ENCODE measurements at places on chromosomes 7 and 10.

- DNase-seq, result no peak
Measured at GRCh38 chr10:1475098-1475591, 262.2 kb downstream of the ADARB2 start.

GRCh38 chr7:47967123-47967522 lies 12.3 kb downstream of the HUS1 start:
- no peak for DNase-seq

DNA sequence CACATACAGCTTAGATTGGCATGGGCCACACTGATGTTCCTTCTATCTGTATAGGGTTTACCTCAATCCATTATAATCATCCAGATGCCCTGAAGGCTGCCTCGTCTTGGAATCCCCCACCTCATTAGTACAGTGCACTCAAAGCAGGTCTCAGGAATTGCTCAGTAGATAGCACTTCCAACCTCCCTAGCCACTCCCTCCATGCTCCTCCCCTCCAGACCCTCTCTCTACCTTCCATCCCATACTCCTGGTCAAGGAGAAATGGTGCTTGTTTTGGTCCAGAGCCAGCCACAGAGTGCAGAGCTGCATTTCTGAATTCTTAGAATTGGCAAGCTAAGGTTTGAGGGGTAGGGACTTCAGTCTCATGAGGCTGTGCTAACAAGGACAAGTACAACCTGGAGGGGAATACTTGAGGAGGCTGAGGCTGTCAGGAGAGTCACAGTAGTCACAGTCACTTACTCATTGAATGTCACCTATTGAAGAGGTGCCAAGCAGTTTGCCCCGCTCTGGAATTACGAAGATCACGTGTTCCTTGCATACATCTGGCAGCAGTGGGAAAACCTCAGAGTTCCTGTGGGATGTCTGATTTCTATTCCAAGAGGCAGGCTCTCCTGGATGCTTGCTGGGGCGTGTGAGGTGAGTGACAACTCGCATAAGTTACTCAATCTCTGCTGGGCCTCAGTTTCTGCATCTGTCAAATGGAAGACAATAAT lies 60.7 kb upstream of the ZNF746 start:
- DNase-seq, result no peak

GRCh38 chr7:55591282-55591931 lies 19.1 kb upstream of the VOPP1 start:
- no peak for DNase-seq

DNA sequence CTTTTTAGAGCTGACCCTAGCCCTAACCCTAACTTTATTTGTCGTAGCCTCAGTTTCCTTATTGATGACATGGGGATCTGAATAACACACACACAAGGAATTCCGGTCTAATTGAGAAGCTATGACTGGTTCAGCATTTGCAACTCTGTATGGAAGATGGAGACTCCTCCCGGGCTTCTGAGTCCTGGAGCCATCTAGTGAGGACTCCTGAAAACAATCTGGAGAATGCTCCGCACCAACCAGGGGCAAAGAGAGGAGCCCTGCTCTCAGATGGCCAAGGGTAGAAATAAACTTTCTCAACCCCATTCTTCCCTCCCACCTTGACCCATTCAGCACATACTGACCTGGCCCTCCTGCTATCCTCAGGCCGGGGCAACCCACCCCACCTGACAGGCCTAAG lies 26.4 kb downstream of the MBL2 start:
- DNase-seq, result no peak

- no peak for DNase-seq
Measured at GRCh38 chr7:2157473-2158279, 75.1 kb downstream of the MAD1L1 start.

GRCh38 chr10:29575098-29575455 lies 59.7 kb downstream of the SVIL start:
- no peak for DNase-seq

DNA sequence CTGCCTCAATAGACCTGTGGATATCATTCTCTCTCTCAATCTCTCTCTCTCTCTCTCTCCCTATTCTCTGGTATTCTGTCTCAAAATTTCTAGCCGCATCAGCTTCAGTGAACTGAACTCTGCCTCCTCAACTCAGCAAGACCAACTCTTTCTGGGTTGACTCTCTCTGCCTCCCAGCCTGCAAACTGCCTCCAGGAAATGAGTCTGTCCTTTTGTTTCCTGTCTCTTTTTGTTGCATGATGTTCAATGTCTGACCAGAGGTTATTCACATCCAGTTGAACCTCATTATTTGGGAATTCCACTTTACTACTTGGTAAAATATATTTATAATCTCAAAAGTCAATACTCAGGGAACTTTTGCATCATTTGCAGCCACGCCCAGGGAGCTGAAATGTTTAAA lies 682.7 kb upstream of the FZD8 start:
- no peak for DNase-seq

DNA sequence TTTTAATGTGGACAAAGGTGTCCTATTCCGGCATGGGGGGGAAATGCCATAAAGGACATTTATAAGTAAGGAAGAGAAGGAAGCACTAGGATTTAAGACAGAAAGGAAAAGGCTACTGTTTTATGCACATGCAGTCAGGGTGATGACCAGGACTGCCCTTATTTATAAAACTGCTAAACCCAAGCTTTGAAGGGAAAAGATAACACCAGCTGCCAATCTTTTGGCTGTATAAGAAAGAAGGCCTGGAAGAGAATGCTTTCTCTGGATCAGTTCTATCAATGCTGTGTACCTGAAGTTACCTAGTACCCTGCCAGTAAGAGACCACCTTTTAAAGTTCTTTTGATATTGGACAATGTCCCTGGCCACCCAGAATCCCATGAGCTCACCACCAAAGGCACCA lies 59.2 kb downstream of the MINDY3 start:
- no peak for DNase-seq

GRCh38 chr7:23467806-23468525 lies 2.3 kb downstream of the IGF2BP3 start:
- peak; percentile 11 for DNase-seq

GRCh38 chr7:82105463-82105862 lies 335.6 kb upstream of the HGF start:
- no peak for DNase-seq

- DNase-seq, result no peak
Measured at GRCh38 chr7:2873686-2874551, 29.8 kb upstream of the GNA12 start.

GRCh38 chr10:83367036-83367435 lies 772.3 kb upstream of the GHITM start:
- no peak for DNase-seq

- no peak for DNase-seq
Measured at GRCh38 chr10:98610836-98611235, 164.1 kb upstream of the HPS1 start.

- DNase-seq, result no peak
Measured at GRCh38 chr7:75017832-75018231, 53.3 kb downstream of the CASTOR2 start.

- DNase-seq, result no peak
Measured at GRCh38 chr7:147535701-147536111, 1054.9 kb upstream of the C7orf33 start.

DNA sequence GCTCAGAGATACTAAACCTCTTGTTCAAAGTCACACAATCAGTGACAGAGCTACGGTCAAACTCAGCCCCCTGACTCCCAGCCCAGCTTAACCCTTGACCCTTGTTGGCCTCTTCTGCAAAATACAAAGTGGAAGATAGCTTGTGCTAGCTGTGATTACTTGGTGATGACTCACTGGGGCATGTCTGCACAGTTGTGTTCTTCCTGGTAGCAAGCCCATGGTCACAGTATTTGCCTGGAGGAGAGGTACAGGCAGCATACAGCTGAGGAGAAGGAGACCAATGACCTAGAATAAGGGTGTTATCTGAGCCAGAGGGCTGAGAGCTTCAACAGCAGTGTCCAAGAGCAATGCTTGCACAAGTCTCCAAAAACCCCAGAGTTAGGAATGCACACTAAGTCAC lies 5.7 kb upstream of the HSPA12A start:
- DNase-seq, result no peak

- DNase-seq, result no peak
Measured at GRCh38 chr10:131312478-131312836, 936 bp upstream of the TCERG1L start.

DNA sequence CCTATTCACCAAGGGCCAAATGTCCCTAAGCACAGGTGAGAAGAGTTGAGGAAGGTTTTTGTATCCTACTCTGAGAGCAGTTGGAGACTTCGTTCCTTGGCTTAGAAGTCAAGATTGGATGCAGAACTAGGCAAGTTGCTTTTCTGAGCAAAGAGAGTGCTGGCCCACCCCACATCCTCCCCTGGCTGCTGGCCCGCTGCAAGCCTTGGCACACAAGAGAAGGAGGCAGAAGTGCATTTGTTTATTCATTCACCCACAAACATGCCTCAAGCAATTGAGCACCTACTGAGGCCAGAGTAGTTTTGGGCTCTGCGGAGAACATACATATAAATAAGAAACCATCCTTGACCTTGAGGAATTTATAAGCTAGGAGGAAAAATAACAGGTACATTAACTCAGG lies 318.9 kb downstream of the KCNMA1 start:
- DNase-seq, result no peak

- no peak for DNase-seq
Measured at GRCh38 chr7:47422611-47423010, 159.3 kb downstream of the TNS3 start.

DNA sequence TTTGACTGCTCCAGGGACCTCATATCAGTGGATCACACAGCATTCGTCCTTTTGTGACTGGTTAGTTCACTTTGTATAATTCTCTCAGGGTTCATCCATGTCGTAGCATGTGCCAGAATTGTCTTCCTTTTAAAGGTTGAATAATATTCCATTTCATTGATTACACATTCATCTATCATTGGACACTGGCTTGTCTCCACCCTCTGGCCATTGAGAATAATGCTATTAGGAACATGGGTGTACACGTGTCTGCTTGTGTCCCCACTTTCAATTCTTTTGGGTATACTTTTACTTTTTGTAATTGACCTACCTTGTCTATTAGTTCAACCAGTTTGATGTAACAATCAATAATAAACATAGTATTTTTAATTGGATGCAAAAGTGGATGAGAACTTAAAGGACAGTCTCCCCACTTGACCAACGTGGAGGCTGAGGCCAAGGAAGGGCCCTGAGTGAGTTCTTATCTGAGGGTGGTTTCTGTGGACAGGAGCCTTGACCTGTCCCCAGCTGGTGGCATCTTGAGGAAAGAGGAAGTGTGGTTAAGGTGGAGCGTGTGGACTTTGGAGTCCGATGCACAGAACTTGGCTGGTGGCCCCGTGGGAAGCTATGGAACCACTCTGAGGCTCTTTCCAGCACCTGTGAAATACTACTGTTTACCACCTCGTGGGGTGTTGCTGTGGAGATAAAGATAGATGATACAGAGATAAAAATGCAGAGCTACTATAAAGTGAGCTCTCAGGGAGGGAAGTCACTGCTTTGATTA lies 16.6 kb downstream of the WDFY4 start:
- DNase-seq, result no peak

DNA sequence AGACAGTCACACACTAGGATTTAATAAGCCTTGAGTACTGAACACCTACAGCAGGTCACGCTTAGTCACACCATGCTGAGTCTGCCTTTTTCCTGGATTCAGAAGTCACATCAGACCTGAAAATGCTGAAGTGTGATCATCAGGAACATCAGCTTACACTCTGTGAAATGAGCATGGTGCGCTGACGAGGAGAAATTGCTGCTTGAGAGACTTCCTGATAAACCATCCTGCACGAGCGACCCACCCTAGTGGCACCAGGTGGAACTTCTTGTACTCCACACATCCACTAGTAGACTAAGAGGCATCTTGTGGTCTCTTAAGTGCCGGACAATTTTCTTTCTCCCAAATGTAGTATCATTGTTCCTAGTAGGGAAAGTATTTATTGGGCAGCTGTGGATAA lies 51.8 kb upstream of the MRLN start:
- peak; percentile 4 for DNase-seq

DNA sequence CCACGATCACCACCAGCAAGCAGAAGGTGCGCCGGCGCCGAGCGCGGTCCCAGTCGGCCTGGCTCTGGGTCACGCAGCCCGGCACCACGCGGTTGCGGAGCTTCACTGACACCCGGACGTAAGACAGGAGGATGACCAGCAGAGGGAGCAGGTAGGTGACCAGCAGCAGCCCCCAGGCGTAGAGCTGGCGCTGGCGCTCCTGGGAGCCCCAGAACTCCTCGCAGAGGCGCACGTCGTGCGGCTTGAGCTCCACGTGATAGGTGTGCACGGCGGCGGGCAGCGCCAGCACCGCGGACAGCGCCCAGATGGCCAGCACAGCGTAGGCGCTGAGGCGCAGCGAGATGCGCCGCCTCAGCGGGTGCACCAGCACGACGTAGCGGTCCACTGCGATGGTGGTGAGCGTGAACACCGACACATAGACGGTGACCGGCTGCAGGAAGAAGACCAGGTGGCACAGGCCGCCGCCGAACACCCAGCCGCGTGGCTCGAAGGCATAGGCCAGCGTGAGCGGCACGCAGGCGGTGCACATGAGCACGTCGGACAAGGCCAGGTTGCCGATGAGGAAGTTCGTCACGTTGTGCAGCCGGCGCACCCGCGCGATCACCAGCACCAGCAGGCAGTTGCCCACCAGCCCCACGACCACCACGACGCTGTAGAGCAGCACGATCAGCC lies 920 bp downstream of the PRLHR start:
- peak; percentile 3 for DNase-seq

- no peak for DNase-seq
Measured at GRCh38 chr7:153017223-153017622, 257.7 kb downstream of the ACTR3B start.

DNA sequence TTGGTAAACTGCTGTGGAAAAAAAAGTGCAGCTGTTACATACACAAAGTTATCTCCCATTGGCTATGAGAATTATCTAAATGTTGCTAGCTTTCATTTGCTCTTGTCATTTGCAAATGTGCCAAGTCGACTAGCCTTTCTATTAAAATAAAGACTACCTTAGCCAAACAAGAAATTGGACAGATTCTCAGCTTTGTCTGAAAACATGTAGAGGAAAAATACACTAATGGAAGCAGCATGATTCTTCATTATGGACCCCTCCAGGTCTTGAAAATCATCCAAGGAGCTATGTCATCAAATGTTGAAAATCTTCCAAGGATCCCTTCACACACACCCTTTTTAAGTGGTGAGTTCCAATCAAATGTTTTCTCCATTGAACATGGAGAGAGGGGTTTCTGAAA lies 237.7 kb downstream of the ETV1 start:
- no peak for DNase-seq

DNA sequence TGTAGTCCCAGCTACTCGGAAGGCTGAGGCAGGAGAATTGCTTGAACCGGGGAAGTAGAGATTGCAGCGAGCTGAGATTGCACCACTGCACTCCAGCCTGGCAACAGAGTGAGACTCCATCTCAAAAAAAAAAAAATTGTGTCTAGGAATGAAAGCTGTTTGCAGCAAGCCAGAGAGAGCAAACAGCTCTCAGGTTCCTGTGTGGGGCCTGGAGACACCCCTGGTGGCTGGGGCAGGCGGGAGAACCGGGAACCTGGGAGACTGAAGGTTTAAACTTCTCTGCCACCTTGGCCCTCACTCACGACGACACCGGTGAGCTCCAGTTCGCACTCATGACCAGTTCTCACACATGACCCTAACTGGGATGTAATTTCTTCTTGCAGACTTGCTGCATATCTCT lies 13.2 kb upstream of the UNCX start:
- DNase-seq, result no peak

DNA sequence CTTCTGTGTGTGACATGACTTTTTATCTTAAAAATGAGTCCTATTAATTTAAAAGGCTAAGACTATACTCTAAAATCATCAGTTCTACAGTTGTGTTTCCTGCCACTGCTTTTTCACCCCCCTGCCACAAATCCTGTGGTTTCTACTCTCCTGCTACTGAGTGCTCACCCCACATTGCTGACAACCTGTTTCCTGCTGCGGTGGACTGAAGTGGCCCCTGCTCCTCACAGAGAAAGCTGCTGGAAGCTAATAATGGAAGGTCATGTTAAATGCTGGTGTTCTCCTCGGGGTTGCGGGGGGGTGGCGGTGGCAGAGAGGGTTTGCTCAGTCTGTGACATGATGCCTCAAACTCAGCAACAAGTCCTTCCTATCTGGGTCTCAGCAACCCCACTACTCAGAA lies 113.2 kb upstream of the INHBA start:
- DNase-seq, result no peak
